Stimulated activated CD8-positive, alpha-beta memory T cell treated with anti-CD3 and anti-CD28 coated beads, Interleukin-15, amount 100 ng/mL, for 4 hours (primary cell): ENCODE measurements at places on chromosomes 4 and X.

DNA sequence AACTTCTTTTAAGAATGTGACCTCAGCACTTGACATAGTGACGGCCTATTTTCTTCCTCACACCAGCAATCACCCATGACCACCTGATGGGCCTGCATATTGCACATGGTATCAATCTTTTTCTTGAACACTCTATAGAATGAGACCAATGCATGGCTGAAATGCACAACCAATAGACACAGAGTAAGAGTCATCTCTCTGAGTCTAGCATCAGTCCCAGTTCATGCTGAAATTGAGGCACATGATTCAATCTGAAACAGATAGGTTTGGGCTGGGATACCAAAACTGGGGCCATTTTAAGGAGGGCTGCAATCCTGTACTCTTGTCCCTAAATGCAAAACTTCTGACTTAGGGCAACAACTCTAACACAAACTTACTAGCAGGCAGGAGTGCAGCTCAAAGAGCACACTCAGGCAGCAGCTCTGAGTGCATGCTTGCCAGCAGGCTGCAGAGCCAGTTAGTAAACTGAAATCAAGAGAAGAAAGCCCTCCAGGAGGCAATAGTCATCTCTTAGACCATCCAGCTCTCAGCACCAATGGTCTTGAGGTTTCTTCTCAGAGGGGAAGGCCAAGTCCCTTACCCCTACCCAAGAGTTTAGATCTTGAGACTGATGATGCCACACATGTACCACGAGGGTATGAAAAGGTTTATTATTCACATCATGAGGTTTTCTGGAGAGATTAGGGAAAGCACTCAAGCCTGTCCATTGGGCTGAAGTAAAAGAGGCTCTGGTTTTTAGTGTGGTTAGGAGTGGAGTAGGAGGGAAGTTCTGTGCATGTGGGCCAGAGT lies 24.7 kb upstream of the GPR101 start:
- DNase-seq: no peak

DNA sequence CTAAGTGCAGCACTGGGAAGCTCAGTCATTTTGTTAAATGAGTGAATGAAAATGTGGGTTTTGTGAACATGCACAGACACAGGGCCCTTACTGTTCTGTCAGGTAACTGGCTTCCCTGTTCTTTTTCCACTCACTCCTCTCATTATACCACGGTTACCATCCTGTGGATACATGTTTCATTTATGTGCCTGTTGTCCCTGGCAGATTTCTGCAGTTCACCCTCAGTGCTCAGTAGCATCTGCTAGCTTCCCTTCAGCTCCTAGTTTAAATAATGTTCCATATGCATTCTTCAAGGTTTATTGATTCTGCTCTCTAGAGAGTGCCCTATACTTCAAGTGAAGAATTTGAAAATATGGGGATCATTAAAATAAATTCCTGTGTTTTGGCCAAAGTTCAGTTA lies 1634.3 kb upstream of the ADGRL3 start:
- no peak for DNase-seq

DNA sequence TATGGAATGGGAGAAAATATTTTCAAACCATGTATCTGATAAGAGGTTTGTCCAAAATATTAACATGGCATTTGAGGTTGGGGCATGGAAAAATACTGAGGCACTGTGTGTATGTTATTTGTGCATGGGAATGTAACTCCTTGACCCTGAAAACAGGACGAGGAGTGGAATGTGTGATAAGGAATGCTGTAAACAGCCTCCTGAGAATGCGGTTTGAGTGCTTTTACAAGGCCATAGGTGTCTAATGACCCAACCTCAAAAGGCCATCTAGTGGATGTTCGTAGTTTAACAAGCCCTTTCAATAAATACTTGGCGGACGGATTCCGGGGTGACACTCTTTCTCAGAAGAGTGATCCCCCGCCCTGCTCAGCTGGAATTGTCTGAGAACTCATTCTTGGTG lies 162.9 kb upstream of the USP9X start:
- no peak for DNase-seq

DNA sequence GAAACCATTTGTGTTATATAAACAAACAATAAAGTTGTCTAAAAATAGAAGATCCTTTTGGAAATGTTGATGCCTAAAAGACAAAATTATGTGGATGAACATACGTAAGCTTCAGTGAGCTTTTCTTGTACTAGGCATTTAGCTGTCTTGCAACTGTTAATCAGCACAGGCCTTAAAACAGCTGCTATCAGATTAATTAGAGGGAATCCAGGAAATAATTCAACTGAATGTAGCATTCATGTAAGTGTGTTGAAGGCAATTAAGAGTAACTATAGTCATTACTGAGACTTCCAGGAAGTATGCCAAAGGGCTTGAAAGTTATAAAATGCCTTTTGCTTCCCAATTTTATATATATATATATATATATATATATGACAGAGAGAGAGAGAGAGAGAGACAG lies 248.7 kb downstream of the IL1RAPL1 start:
- no peak for DNase-seq

- DNase-seq: no peak
Observed at GRCh38 chrX:16119353-16120220, 3.8 kb upstream of the GRPR start.

- no peak for DNase-seq
Observed at GRCh38 chrX:13101441-13102139, 57.2 kb upstream of the FAM9C start.

GRCh38 chr4:171583790-171584189 lies 229.4 kb upstream of the GALNTL6 start:
- DNase-seq: no peak

GRCh38 chr4:128776794-128777216 lies 32.7 kb upstream of the JADE1 start:
- no peak for DNase-seq

DNA sequence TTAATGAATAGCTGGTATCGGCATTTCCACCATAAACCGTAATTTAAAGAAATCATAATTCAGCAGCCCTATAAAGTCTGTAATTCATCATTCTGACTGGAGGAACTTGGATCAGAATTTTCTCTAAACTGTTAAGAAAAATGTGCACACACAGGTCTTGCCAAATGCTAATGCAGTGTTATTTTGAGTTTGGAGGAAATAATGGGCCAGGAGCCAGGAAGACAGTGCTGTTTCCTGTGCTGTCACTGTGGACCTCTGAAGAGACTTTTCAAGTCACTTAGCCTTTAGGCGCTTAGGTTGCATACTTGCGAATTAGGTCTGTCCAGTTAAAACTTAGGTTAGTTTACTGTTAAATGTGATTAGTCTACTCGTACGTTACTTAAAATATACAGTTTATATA lies 137.5 kb upstream of the ANXA3 start:
- DNase-seq: no peak

DNA sequence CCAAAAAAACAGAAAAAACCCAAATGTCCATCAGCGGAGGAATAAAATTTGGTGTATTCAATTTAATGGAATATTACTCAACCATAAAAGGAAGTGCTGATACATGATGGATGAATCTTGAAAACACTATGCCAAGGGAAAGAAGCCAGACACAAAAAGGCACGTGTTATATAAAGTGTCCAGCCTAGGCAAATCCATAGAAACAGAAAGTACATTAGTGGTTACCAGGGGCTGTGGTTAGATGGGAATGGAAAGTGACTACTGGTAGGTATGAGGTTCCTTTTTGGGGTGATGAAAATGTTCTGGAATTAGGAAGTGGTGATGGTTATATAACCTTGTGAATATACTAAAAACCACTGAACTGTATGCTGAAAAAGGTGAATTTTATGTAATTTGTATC lies 3.5 kb upstream of the CDKL2 start:
- no peak for DNase-seq

DNA sequence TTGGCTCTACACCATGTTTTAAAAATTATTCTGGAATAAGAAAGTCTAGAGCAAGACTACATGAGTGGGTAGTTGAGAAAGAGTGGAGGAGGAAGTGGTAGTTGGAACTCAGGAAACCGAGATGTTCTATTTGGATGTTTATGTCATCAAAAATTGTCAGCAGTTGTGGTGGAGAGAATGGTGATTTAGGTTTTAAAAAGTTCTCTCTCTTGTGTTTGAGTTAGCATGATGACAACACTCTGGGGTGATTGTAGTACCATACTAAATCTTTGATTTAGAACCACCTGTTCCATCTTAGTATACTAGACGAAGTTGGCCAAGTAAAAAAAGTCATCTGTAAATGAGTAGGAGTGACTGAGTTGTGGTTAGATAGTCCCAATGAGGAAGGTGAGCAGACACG lies 40.7 kb downstream of the KLHL2 start:
- DNase-seq: no peak

- DNase-seq: no peak
Observed at GRCh38 chr4:79651456-79651855, 243.4 kb upstream of the GK2 start.

DNA sequence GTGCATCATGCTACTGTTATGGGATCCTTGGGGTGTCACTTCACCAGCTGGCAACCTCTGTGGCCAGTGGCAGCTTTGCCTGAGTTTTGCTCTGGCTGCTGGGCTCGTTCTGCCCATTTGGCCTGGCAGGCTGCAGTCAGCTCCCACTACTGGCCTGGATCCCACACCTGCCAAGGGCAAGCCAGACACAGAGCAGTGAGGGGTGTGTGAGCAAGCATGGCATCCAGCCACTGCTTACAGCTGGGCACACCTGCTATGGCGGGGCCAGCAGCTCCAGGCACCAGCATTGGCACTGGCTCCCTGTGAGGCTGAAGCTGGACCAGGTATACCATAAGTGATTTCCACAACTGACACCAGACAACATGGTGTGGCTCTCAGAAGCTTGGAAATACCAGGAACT lies 183.4 kb downstream of the NPFFR2 start:
- no peak for DNase-seq

DNA sequence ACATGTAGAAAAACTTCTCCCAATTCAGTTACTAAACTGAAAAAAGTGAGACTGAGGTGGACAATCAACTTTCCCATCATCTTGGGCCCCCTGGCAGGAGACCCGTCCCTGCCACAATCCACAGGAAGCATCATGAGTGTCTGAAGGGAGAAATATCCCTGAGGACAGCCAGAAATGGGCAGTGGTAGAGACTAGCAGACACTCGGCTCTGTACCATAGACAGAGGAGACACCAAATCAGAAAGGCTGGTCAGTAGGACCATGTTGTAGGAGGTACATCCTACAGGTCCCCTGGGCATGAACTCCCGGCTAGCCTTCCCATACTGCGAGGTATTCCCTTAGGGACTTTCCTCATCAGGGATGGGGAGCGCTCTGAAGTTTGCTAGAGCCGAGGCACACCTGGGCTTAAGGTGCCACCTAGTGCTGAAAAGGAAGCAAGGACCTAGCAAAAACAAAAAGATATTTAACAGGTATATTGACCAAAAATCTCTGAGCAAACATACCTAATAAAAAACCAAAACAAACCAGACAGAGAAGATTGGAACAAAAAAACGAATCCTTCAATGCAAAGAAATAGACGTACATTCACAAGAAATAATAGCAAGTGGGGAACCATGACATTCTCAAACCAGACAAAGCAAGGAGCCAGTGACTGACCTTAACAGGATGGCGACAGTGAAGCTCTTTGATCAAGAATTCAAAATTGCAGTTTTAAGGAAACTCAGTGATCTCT lies 55.6 kb downstream of the HAUS3 start:
- DNase-seq: no peak

GRCh38 chrX:63855896-63856295 lies 70.9 kb upstream of the ARHGEF9 start:
- DNase-seq: no peak

DNA sequence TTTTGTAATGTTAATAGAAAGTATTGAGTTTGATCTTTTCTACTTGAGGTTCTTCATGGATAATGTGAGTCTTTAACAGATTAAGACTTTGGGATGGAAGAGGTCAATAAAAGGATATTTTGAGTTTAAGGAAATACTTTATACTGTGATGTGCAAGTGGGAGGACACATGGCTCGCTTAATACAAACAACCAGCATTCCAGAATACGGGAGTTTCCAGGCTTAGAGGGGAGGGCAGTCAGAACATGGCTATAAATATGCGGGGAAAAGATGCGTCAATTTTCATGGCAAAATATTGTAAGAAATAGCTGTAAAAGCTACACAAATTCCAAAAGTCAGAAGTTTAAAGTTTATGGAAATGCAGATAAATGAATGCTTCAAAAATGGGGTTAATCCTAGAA lies 192.3 kb downstream of the AASDH start:
- no peak for DNase-seq

DNA sequence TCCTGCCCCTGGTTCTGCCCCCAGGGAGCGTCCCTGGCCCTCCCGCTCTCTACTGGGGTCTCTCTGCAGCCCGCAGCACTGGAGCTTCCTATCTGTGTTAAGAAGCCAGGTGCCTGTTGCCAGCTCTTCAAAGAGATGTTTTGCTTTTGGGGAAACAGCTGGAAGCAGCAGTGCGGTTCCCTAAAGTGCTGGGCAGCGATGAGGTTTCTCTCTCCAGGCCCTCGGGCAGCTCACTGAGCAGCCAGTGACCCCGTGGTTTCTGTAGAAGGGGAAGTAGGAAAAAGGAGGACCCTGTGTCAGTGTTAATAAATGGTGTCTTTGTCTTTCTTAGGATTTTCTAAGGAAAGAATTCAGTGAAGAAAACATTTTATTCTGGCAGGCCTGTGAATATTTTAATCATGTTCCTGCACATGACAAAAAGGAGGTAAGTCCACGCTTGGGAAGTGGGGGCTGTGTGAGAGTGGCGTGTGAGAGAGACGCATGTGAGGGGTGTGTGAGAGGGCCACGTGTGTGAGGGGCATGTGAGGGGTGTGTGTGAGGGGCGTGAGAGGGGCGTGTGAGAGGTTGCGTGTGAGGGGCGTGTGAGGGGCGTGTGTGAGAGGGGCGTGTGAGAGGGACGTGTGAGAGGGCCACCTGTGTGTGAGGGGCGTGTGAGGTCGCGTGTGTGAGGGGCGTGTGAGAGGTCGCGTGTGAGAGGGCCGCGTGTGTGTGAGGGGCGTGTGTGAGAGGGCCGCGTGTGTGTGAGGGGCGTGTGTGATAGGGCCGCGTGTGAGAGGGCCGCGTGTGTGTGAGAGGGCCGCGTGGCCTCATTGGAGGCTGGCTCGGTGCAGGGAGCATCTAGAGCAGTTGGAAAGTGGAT lies 27.1 kb upstream of the HGFAC start:
- no peak for DNase-seq

DNA sequence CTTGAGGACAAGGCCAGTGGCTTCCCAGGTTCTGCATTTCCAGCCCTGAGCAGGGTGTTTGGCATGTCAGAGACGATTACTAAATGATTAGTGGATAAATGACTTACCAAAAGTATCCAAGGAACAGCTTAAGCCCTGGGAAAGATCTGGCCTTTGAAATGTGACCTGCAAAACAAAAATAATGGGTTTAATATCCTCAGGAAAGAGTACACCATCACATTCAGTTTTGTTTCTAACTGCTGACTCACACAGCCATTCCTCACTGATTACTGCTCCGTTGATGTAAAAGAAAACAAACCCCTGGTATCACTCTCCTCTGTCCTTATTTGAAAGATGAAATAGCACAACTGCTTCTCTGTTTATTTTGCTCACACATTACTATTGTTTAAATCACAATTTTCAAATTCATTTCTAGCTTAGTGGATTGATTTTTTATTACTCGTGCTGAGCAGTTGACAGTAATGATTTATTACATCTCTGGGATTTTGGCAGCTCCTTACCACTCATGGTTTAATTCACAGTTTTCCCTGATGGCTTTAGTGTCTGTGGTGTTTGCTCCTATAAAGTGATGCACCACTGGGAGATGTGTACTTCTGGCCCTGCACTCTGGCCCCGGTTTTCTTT lies 117.0 kb downstream of the CBLL2 start:
- DNase-seq: no peak

GRCh38 chr4:100422894-100423293 lies 94.9 kb downstream of the EMCN start:
- DNase-seq: no peak

- no peak for DNase-seq
Observed at GRCh38 chr4:84925558-84925957, 40.9 kb downstream of the WDFY3 start.
